Breast epithelium (tissue), 4 donors: ENCODE measurements at places on chromosomes 3 and 15. TPM values are rescaled to one million over a fixed set of nuclear protein-coding genes. Genes with fewer than 3 reads are reported as not detected.

- peaks cover 4% of the 10 kb centered on the region for H3K4me1 ChIP-seq
- peak overlapping the region; percentile 65 for H3K4me3 ChIP-seq
- DNase-seq: no peak
- no peaks in the 10 kb centered on the region for H3K27me3 ChIP-seq
- no peaks in the 10 kb centered on the region for H3K36me3 ChIP-seq
These were observed 472 bp downstream of the BSN start for GRCh38 chr3:49554633-49555265.

DNA sequence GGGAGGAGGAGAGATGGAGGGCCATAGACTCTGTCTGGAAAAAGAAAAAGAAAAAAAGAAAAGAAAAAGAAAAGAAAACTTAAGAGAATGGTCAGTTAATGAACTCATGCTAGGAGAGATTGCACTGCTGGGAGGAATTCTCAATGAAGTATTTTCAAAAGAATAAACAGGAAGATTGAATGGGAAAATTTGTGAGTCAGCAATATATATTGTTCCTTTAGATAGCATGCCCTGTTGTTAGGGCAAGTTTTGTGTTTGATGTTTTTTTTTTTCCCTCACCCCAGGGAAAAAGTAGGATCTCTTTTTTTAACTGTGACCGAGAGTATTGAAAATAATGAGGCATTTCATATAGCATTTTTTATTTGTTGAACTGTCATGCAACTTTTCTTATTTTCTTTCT, 7.8 kb upstream of the NR1D2 start:
- no peak overlapping the region for H3K27ac ChIP-seq
- no peak overlapping the region for H3K4me3 ChIP-seq
- no peaks in the 10 kb centered on the region for H3K27me3 ChIP-seq
- H3K36me3 ChIP-seq: no peaks in the 10 kb centered on the region

The NRROS gene
- 13.9 TPM for total RNA-seq

The PCBP4 gene
- 51.8 TPM for total RNA-seq

- DNase-seq: no peak
- H3K4me3 ChIP-seq: no peak overlapping the region
- H3K4me1 ChIP-seq: peaks cover 9% of the 10 kb centered on the region
- peaks cover 8% of the 10 kb centered on the region for H3K36me3 ChIP-seq
- peak overlapping the region; percentile 96 for H3K27ac ChIP-seq
- no peaks in the 10 kb centered on the region for H3K27me3 ChIP-seq
These were observed 6.1 kb downstream of the RASSF1 start for GRCh38 chr3:50334339-50335075.

The PROS1 gene
- 65.4 TPM for total RNA-seq

GRCh38 chr3:184786280-184786941, 25.6 kb upstream of the VPS8 start:
- H3K36me3 ChIP-seq: no peaks in the 10 kb centered on the region
- peak overlapping the region; percentile 21 for H3K27ac ChIP-seq
- H3K4me3 ChIP-seq: no peak overlapping the region
- H3K27me3 ChIP-seq: no peaks in the 10 kb centered on the region

- no peaks in the 10 kb centered on the region for H3K36me3 ChIP-seq
- peak overlapping the region; percentile 97 for H3K27ac ChIP-seq
- no peaks in the 10 kb centered on the region for H3K27me3 ChIP-seq
- no peaks in the 10 kb centered on the region for H3K4me1 ChIP-seq
- no peak for DNase-seq
These were observed 768 bp downstream of the UBXN7 start for GRCh38 chr3:196431181-196432136.

DNA sequence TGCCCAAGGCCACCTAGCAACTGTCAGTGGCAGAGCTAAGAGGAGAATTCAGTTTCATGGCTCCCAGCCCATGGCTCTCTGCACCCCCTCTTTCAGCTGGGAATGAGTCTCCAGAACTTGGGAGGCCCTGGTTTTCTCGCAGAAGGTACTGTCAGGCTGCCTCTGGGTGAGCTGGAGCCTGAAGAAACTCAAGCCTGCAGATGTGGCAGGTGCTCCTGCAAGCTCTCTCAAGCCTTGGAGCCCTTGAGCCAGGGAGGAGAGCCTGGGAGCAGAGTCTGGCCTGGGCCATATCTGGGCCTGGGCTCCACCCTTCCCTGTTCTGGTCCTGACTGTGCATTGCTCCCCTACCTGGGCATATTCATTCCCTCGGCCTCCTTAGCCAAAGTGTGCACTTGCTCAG, 74.4 kb upstream of the TLE3 start:
- no peaks in the 10 kb centered on the region for H3K27me3 ChIP-seq
- no peaks in the 10 kb centered on the region for H3K4me1 ChIP-seq
- H3K27ac ChIP-seq: no peak overlapping the region
- no peak overlapping the region for H3K4me3 ChIP-seq

DNA sequence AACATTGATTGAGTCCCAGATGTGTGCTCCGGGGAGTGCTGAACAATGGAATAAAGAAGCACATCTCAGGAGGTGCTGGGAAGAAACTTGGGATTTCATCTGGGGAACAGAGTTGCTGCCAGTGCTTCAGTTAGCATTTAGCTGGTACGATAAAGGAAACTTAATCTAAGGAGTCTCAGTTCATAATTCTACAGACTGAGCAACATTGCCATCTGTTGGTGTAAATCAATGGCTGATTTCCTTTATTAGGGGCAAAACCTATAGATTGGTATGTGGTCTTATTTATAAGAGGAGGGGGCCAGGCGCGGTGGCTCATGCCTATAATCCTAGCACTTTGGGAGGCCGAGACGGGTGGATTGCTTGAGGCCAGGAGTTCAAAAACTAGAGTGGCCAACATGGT, 8.9 kb downstream of the MKRN2OS start:
- H3K27me3 ChIP-seq: no peaks in the 10 kb centered on the region
- DNase-seq: no peak
- H3K4me1 ChIP-seq: no peaks in the 10 kb centered on the region
- H3K4me3 ChIP-seq: no peak overlapping the region

- H3K27ac ChIP-seq: peak overlapping the region; percentile 97
- H3K4me3 ChIP-seq: peak overlapping the region; percentile 99
- DNase-seq: no peak
- no peaks in the 10 kb centered on the region for H3K27me3 ChIP-seq
These were observed 708 bp upstream of the PTPN23 start for GRCh38 chr3:47380026-47380600.

DNA sequence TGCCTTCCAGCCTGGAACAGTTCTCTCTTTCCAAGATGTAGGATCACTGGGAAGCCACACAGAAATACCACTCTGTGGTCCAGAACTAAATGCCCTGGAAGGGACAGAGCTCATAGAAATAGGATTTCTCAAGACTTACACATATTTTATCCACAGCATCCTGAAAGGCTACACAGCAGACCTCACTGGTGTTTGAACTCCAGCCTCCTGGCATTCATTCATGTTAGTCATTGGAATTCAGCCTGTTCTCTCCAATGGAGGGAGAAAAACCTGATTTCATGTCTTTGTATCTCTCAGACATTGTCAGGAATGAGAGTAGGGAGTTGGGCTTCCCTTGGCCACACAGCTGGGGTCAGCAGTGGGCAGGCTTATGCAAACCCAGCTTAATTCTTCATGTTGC, 121.1 kb upstream of the PPP2R3A start:
- H3K4me3 ChIP-seq: no peak overlapping the region
- no peaks in the 10 kb centered on the region for H3K4me1 ChIP-seq
- no peak overlapping the region for H3K27ac ChIP-seq
- no peak for DNase-seq
- H3K27me3 ChIP-seq: no peaks in the 10 kb centered on the region

- peak overlapping the region; percentile 90 for H3K27ac ChIP-seq
- no peak for DNase-seq
These were observed 535 bp downstream of the MCTP2 start for GRCh38 chr15:94231723-94232468.

DNA sequence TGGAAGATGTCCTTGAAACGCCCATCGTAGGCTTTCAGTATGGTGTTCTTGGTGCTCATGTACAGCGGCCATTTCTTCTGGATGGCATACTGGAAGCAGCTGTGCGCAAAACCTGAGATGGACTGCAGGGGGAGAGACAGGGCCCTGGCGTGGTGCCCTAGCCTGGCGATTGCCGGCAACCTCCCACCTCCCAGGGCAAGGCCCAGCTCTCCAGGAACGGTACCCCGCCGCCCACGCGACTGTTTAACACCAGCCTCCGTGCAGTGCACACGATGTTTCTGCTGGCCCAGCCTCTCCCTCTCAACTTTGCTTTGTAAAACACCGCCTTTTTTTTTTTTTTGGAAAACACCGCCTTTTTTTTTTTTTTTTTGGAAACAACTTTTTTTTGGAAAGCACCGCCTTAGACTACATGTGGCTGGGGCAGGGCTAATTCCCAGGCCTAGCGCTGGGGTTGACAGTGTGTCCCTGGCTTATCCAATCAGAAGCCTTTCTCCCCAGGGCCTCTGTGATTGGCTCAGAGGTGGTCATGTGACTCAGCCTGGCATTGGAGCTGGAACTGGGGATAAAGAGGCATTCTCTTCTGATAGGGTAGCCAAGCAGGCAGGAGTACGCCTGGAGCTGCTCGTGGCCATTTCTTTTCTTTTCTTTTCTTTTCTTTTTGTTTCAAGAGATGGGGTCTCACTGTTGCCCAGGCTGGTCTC, 14.7 kb downstream of the IDH2 start:
- H3K36me3 ChIP-seq: peaks cover 5% of the 10 kb centered on the region
- H3K27me3 ChIP-seq: no peaks in the 10 kb centered on the region
- no peak for DNase-seq
- no peak overlapping the region for H3K27ac ChIP-seq

DNA sequence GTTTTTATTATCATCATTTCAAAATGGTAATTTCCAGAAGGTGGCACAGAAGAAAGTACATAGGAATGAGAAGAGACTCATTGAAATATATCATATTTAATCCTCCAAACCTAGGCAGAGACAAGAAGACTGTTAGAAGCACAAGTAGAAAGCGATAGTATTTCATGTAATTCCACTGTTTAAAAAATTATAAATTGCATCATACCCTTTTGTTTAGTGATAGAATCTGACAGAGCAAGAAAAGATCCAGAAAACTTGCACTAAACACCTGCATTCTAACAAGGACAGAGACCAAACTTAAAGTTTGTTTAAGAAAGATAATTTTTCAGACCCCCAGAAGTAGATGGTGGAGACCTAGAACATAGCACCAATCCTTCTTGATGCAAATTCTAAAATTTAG, 56.9 kb upstream of the CD96 start:
- no peaks in the 10 kb centered on the region for H3K4me1 ChIP-seq
- H3K27me3 ChIP-seq: no peaks in the 10 kb centered on the region
- H3K4me3 ChIP-seq: no peak overlapping the region
- H3K27ac ChIP-seq: no peak overlapping the region
- no peak for DNase-seq
- H3K36me3 ChIP-seq: no peaks in the 10 kb centered on the region

The NPAP1 gene
- total RNA-seq: not detected

DNA sequence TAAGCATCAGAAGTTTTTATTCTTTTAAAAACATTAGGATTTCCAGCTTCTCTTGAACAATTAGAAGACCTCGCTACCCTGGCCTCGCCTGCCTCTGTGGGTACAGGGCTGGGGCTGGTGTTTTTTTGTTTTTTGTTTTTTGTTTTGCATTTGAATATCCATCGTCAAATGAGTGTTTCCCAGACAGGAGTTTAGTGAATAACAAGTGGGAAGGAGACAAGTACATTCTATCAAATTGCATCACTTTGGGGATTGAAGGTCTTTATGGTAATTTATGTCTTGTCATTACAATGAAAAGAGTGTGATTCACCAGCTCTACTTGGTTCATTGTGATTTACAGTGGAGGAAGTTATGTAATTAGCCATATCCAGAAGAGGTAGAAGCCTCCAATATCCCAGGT, 161.1 kb upstream of the UBE2E1 start:
- no peak for DNase-seq
- H3K4me1 ChIP-seq: no peaks in the 10 kb centered on the region
- no peaks in the 10 kb centered on the region for H3K36me3 ChIP-seq
- no peak overlapping the region for H3K4me3 ChIP-seq

DNA sequence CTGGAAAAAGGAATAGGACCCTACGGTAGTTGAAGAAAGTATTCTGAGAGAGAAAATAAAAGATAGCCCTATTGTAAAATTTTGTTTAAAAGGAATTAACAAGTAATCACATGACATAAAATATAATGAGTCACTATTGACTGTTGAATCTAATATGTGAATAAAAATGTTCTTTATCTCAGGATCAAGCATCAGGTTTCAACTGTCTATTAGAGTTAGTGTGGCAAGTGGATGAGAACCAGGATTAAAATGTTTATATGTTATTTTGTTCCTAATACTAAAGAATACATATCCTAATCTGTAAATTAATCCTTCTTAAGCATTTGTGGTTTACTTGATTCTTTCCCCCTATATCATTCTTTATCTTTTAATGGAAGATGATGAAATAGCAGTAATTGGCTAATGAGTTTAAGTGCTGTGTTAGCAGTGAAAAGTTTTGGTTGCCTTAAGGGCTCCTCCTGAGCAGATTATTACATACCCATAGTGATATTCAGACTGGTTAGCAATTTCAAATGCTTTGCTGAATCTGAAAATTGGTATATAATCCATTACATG, 101.8 kb upstream of the BCHE start:
- H3K4me1 ChIP-seq: no peaks in the 10 kb centered on the region
- no peaks in the 10 kb centered on the region for H3K36me3 ChIP-seq
- no peak overlapping the region for H3K4me3 ChIP-seq
- no peak for DNase-seq

DNA sequence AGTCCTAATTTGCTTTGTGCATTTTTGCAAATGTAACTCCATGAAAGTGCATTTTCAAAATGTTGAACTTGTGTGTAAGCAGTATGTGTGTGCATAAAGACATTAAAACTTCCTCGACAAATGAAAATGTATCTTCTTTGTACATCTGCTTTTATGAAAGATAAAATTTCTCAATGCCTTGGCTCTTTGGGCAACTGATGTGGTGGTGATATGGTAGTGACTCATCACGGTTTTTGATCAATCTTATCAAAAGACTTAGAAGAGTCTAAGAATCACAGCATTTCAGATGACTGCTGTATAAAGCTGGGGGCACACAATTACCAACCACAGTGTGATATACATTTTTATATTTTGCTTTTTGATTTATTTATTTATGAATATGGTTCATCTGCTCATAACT, 5.4 kb upstream of the MASP1 start:
- no peak for DNase-seq
- no peaks in the 10 kb centered on the region for H3K36me3 ChIP-seq
- no peak overlapping the region for H3K27ac ChIP-seq
- H3K4me1 ChIP-seq: no peaks in the 10 kb centered on the region
- H3K4me3 ChIP-seq: no peak overlapping the region
- no peaks in the 10 kb centered on the region for H3K27me3 ChIP-seq

DNA sequence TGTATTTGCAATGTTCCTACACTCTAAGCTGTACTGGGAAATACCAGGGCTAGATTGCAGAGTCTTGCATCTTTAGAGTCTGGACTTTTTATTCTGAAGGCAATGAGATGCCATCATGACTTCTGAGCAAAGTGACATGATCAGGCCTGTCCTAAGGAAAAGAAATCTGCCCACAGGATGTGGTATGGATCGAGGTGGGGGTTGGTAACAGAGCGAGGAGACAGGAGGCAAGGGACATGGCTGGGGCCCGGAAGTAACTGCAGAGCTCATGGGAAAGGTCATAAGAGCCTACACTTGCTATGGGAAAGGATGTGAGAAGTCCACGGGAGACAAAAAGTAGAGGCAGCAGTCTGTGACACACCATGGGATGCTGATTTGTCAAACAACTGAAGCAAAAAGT, 121.5 kb downstream of the OXNAD1 start:
- no peaks in the 10 kb centered on the region for H3K36me3 ChIP-seq
- no peaks in the 10 kb centered on the region for H3K4me1 ChIP-seq
